ENCODE measurements at places on chromosomes 1 and 21.

- no peak for DNase-seq
Measured at GRCh38 chr1:154689083-154689482, 81.1 kb upstream of the ADAR start.

- no peak for DNase-seq
Measured at GRCh38 chr21:44085491-44086321, 21.5 kb upstream of the PWP2 start.

GRCh38 chr1:3021801-3022401, 634 bp downstream of the ACTRT2 start:
- no peak for DNase-seq

- DNase-seq, result no peak
Measured at GRCh38 chr21:31347435-31348032, 3.5 kb upstream of the TIAM1 start.

- no peak for DNase-seq
Measured at GRCh38 chr21:18398843-18399242, 4.7 kb downstream of the TMPRSS15 start.

DNA sequence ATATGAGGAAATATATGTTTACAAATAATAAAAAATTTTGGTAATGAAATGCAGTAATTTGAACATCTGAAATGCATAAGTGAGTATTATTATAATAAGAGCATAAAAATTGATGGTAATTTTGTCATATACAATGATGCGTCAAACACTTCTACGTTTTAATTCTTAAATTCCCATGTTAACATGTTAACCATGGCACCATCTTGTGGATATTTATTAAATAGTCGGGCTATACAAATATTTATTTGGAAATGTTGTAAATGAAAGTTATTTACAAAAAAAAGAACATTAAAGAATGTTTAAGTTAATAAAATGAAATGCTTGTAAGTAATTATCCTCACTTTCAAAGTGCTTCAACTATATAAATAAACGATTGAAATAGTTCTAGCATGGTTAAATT, 57.2 kb upstream of the C1orf185 start:
- DNase-seq, result no peak

DNA sequence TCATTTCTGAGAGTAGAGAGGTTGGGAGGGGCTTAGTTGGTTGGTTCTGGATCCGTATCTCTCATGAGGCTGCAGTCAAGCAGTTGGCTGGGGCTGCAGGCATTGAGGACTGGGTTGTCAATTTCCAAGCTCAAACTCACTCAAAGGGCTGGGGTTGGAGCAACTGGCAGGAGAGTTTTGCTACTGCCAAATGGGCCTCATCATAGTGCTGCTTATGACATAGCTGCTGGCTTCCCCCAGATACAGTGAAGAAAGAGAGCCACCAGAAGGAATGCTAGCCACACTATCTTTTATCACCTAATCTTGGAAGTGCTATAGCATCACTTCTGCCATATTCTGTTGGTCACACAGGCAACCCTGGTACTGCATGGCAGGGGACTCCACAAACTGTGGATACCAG, 363.5 kb upstream of the USP24 start:
- DNase-seq, result no peak

GRCh38 chr1:47711184-47711847, 273.5 kb downstream of the FOXD2 start:
- DNase-seq, result no peak

GRCh38 chr1:211155040-211155439, 21.1 kb upstream of the KCNH1 start:
- DNase-seq, result no peak

DNA sequence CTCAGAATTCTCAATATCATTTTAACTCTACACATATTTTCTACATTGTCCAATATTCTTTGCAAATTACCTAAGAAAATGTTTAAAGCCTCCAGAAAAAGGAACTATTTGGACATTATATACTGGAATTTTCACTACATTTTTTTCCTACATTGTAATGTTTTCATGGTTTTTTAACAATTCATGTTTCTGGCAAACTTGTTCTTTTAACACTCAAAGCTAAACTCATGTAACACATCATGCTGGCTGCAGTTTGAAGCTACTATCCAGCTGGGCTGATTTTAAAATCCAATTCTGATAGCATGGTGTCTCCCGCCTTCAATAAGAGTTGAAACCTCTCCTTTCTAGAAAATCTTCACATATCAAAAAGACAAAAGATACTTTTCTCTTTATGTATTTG, 52.0 kb downstream of the TGFBR3 start:
- no peak for DNase-seq

- DNase-seq, result no peak
Measured at GRCh38 chr1:55480029-55480795, 265.0 kb upstream of the USP24 start.

DNA sequence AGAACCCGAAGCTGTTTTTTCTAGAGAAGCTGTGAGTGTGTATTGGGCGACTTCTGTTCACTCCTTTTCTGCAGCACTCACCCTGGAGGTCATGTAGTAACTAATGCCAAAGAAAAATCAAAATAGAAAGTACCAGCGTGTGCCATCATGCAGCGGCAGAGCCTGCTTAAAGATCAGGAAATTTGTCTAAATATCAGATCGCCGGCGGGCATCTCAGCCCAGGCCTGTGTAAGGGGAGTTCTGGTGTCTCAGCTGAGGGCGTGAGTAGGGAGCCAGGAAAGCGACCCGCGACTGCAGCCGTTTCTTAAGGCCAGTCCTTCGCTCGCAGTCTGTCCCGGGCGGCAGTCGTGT, 768 bp downstream of the EDARADD start:
- no peak for DNase-seq

- DNase-seq, result no peak
Measured at GRCh38 chr1:18384059-18384458, 96.7 kb upstream of the KLHDC7A start.

DNA sequence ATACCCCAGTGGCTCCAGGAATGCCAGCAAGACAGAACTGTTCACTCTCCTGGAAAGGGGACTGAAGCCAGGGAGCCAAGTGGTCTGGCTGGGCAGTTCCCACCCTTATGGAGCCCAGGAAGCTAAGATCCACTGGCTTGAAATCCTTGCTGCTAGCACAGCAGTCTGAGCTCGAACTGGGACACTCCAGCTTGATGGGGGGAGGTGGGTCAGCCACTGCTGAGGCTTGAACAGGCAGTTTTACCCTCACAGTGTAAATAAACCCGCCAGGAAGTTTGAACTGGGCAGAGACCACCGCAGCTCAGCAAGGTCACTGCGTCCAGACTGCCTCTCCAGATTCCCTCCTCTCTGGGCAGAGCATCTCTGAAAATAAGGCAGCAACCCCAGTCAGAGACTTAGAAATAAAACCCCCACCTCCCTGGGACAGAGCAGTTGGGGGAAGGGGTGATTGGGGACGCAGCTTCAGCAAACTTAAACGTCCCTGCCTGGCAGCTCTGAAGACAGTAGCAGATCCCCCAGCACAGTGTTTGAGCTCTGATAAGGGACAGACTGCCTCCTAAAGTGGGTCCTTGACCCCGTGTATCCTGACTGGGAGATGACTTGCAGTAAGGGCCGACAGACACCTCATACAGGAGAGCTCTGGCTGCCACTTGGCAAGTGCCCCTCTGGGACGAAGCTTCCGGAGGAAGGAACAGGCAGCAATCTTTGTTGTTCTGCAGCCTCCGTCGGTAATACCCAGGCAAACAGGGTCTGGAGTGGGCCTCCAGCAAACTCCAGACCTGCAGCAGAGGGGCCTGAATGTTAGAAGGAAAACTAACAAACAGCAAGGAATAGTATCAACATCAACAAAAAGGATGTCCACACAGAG, 568.4 kb downstream of the PLA2G4A start:
- no peak for DNase-seq

- no peak for DNase-seq
Measured at GRCh38 chr1:154154534-154155191, at the start of gene NUP210L. NUP210L (minus strand) TSS chr1:154155073.

- DNase-seq, result no peak
Measured at GRCh38 chr1:9881838-9882249, 28.2 kb downstream of the CTNNBIP1 start.

- no peak for DNase-seq
Measured at GRCh38 chr1:17170571-17170970, 34.4 kb upstream of the PADI1 start.

GRCh38 chr1:184800876-184801275, 46.2 kb upstream of the EDEM3 start:
- DNase-seq, result no peak

Data from stimulated activated CD4-positive, alpha-beta T cell treated with anti-CD3 and anti-CD28 coated beads, Interleukin-4, amount 100 ng/mL, for 4 hours (primary cell).